ENCODE measurements at places on chromosomes 12 and 14.

- no peak for DNase-seq
Measured at GRCh38 chr12:54407183-54407905, 11.7 kb downstream of the ITGA5 start.

GRCh38 chr12:11576104-11576503 is 73.4 kb upstream of the ETV6 start:
- DNase-seq = peak; percentile 65

GRCh38 chr14:77738559-77739250 is 22.3 kb downstream of the SNW1 start:
- DNase-seq = no peak

DNA sequence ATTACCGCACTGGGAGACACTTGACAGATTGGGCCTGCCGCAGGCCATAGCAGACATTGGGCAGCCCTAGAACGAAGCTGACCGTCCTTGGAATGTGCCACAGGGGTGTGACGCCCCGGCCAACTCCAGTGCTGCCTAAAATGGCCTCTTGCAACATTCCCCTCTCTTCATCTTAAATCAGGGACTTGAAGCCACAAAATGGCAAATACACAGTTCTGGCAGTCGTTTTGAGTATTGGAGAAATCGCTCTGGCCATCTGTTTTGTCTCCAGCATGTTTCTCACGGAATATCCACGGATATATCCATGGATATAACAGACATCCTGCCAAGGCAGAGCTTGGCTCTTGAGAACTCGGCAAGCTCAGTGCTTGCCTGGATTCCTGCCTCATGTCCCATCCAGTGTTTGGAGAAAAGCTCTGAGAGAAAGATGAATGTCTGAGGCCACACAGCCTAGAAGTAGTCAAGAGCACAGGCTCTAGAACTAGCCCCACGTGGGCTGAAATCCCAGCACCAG is 158.4 kb downstream of the CHST11 start:
- DNase-seq = no peak

GRCh38 chr12:12083688-12084087 is 12.9 kb downstream of the BCL2L14 start:
- DNase-seq = no peak

- DNase-seq = no peak
Measured at GRCh38 chr12:49920241-49920914, 16.7 kb upstream of the FAIM2 start.

Measured in stimulated activated effector memory CD8-positive, alpha-beta T cell treated with anti-CD3 and anti-CD28 coated beads, Interleukin-12 subunit alpha, Interleukin-12 subunit beta, amount 100 ng/mL, for 72 hours (primary cell).